ENCODE measurements at places on chromosomes 13 and 19.

DNA sequence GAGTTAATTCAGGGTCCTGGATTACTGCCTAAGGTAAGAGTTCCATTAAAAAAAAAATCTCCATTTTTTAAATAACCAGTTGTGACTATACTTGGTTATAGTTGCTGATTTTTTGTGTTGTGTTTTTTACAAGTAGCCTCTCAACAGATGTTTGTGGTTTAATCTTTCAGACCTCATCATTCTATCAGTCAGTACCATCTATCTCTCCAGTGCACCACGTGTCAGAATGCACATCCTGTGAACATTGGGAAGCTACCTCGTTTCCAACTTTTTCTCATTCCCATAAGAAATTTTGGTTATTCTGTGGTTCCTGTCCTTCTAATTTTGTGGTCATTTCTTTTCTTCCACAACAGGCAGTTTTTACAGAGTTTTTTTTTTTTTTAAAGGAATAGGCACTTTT, 39.2 kb downstream of the WDFY2 start:
- no peak for DNase-seq

DNA sequence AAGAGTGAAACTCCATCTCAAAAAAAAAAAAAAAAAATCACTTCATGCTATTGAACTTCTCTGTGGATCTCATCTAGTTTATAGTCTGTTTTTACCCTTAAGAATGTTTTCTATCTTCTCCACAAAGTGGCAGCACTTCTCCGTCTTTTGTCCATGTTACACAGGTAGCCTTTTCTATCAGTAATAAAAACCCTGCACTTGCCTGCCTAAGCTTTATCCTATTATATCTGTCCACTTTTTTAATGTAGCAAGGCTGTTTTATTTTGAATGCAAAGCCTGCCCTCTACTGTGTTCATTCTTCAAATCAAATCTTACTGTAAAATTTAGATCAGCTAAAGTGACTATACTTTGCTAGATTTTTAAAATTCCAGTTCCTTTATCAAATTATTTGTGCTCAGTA, 124.0 kb downstream of the STOML3 start:
- DNase-seq = no peak

- DNase-seq = no peak
Measured at GRCh38 chr13:59834801-59835200, 328.9 kb downstream of the DIAPH3 start.

GRCh38 chr19:8575467-8575997, 1.7 kb downstream of the MYO1F start:
- DNase-seq = no peak

- DNase-seq = no peak
Measured at GRCh38 chr13:110913322-110914080, 1.4 kb downstream of the ANKRD10 start.

- no peak for DNase-seq
Measured at GRCh38 chr19:47626238-47626637, 17.3 kb downstream of the BICRA start.

GRCh38 chr13:96795670-96796069, 198.6 kb downstream of the OXGR1 start:
- DNase-seq = no peak

GRCh38 chr19:12996406-12997094, 1.3 kb downstream of the NFIX start:
- DNase-seq = no peak

- no peak for DNase-seq
Measured at GRCh38 chr19:45789035-45789786, 3.4 kb downstream of the DMWD start.

DNA sequence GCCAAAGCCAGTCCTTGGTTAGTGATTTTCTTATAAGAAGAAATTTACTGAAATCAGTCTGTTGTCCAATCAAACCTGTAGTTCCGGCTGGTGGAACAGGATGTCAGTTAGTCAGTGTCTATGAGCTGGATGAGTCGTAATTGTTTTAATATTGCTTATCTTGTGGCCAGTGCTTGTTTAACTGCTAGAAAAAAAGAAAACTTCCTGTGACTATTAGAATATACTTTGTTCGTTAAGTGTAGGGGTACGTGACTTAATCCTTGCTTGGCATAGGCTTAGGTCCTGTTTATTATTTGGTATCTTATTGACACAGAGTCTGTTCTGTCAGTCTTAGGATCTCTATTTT, 1484.8 kb upstream of the MIR17HG start:
- no peak for DNase-seq

GRCh38 chr19:32337084-32337808, 8.2 kb upstream of the ZNF507 start:
- no peak for DNase-seq

- DNase-seq = no peak
Measured at GRCh38 chr19:34391813-34392212, 12.4 kb upstream of the PDCD2L start.

GRCh38 chr13:99774644-99775043, 196.9 kb downstream of the ZIC5 start:
- DNase-seq = no peak

- DNase-seq = no peak
Measured at GRCh38 chr19:5621945-5622464, 571 bp downstream of the SAFB2 start.

- no peak for DNase-seq
Measured at GRCh38 chr19:29636553-29637360, 28.5 kb upstream of the PLEKHF1 start.

- no peak for DNase-seq
Measured at GRCh38 chr13:41075034-41075433, 13.7 kb downstream of the WBP4 start.

DNA sequence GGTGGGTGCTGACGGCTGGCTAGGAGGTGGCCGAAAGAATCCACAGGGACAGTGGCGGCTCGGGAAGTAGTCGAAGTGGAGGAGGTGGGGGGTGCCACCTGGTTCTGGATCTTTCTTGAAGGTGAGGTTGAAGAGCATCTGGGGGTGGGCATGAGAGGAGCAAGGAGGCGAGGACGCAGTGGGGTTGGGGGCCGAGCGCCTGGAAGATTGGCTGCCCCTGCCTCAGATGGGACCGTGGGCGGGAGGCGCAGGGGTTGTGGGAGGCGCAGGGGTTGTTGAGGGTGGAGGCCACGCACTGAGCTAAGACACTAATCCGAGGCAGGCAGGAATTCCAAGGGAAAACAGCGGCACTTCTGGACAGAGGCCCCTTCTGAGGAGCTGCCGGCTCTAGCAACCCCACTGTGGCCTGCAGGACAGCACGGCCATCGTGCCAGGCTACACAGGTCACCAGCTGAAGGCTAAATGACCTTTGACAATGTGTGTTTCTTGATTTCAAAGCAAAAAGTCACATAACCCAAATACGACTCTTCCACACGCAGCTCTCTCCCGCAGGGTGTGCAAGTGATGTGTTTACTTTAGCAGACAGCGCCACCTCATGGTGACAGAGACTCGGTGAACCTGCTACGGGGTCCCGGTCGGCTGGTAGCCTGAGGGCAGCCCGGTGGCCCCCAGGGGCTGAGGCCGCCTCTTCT, 44.1 kb upstream of the RANBP3 start:
- DNase-seq = peak; percentile 38

DNA sequence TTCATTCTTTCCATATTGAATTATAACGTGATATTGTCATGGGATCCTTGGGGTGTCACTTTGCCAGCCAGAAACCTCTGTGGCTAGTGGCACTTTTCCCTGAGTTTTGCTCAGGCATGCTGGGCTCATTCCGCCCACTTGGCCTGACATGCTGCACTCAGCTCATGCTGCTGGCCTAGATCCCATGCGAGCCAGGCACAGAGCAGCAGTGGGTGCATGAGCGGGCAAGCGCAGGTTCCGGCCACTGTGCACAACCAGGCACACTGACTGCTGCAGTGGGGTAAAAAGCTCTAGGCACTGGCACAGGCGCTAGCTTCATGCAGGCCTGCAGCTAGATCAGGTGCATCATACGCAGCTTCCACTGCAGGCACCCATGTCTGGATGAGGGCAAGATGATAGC, 221.2 kb downstream of the MAB21L1 start:
- no peak for DNase-seq

GRCh38 chr13:29125934-29126424, 305.8 kb downstream of the MTUS2 start:
- DNase-seq = no peak

DNA sequence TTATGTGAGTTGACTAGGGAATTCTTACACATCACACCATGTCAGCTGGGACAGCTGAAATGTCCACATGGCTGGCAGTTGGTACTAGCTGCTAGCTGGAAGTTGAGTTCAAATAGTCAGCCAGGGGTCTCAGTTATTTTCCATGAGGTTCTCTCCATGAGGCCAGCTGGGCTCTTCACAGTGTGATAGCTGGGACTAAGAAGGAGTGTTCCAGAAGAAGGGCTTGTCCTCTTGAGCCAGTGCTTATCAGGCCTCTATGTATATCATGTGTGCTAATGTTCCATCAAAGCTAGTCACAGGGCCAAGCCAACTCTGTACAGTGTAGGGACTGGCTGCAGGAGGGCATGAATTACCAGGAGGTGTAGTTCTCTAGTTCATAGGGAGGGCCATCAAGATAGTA, 11.8 kb downstream of the USPL1 start:
- DNase-seq = no peak

DNA sequence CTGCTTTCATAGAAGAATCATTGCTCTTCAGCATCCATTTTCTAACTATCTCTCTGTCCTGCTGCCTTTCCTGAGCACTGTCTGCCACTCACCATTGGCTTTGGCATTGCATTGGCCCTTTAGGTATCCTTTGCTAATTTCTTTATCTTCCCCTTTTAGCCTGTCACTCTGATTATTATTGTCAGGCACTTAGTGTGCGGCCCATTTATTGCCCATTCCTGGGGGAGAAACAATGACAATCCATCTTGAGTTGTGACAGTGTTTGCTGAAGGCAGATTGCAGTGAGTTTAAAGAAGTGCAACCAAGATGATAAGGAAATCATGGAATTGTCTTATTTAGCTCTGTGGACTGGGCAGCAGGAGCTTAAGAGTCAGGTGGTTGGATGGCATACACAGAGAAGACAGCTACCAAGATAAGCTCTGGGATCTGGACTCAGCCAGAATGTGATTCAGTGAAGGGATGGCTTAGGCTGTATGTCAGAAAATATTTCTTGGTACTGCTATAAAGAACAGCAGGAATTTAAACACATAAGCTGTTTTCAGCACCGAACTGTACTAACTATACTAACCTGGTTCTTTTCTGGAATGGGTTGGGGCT, 25.3 kb downstream of the B3GLCT start:
- DNase-seq = no peak

- no peak for DNase-seq
Measured at GRCh38 chr13:112740502-112741131, 50.8 kb downstream of the ATP11A start.

DNA sequence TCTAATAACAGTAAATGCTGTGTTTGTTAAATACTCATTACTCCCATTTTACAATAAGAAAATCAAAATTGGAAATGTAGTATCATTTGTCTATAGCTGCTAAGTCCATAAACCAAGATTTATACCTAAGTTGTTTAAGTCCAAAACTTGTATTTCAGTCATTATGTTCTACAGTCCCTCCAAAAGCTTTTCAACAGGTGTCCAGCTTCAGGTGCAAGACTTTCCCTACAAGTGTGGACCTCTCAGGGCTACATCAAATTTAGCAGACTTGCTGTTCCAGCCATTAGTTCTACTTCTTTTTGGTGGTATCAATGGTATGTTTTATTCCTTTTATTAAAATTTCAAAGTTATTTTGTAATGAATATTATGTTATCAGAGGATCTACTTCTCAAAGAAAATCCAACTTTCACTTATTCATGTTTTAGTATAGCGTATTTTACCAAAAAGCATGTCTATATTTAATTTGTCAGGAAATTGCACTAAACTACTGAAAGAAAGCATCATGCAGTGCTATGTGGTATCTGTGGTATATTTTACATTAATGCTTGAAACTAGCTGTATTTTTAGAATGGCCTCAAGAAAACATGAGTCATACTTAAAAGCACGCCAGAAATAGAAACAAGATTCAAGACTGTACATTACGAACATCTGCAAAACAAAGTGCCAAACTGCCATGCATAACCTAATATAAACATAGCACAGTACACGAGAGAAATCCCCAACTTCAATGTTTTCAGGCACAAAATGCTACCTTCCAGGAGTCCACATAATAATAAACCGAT, 44.5 kb downstream of the VWA8 start:
- peak; percentile 58 for DNase-seq

DNA sequence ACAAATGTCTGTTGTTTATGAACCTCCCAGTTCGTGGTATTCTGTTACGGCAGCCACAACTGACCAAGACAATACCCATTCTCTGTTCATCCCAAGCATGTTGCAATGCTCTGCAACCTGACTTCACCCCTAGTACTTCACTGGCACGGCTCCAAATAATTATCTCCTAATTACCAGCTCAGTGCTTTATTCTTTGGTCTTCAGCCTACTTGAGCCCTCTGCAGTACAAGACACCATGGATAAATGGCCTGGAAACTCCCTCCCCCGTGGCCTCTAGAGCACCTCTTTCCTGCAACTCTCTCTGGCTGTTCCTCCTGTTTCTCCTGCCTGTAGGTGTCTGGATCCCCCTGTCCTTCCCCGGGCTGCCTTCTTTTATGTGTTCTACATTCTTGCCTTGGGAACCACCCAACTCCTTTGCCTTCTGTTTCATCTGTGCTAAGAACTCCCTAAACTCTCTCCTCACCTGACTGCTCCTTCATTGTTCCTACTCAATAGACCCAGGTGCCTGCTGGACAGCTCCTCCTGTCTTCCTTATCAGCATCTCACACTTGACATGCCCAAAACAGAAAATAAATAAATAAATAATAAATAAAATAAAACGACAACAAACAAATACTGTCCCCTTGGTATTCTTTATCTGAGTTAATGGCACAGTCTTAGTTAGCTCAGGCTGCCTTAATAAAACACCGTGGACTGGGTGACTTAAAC, 200.4 kb upstream of the IPO5 start:
- no peak for DNase-seq

GRCh38 chr13:29923554-29924481, 73.4 kb upstream of the UBL3 start:
- peak; percentile 94 for DNase-seq

- no peak for DNase-seq
Measured at GRCh38 chr13:35228536-35228935, 248.0 kb downstream of the MAB21L1 start.

DNA sequence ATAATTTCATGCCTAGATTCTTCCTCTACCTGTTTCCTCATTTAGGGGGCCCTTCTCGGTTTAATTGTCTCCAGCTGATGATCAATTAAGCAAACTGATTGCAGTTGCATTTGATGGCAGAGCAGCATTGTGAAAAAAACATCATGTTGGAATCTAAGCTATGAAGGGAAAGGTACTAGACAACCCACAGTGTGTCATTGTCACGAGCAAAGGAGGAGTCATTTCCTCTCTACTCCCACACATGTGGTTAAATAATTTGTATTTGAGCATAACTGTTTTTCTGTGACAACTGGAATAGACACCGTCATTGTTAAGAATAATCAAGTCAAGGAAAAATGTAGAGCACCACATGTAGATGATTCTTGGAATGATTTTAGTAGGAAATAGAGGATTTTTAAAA, 240.3 kb downstream of the DCT start:
- peak; percentile 47 for DNase-seq

Data from kidney epithelial cell (primary cell).